ENCODE measurements at places on chromosomes 5 and 9.

DNA sequence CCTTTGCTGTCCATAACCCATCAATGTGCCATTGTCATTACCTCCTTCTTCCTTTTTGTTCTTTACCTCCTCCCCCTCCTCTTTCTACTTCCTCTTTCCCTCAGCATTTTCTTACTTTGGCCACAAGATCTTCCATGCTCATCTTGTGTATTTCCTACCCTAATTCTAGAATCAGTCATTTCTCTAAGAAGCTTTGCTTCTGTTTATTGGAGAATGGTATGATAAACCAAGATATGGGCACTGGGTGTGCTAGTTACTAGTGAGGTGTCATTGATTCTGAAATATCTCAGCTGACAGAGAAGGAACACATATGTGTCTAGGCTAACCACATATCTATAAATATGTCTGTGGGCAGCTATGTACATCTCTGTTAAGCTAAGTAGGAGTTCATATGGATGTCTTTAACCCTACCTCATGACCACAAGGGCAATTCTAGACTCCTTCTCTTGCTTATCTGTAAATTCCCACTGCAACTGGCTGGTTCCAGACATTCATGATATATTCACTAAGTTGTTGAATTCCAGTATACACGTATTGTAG, 2051.3 kb upstream of the CDH9 start:
- no peak for DNase-seq

GRCh38 chr5:108505608-108506007, 123.7 kb upstream of the FBXL17 start:
- DNase-seq = no peak

- no peak for DNase-seq
Observed at GRCh38 chr5:174759091-174759490, 34.7 kb downstream of the MSX2 start.

- DNase-seq = no peak
Observed at GRCh38 chr9:124657516-124657915, 113.6 kb downstream of the NR6A1 start.

DNA sequence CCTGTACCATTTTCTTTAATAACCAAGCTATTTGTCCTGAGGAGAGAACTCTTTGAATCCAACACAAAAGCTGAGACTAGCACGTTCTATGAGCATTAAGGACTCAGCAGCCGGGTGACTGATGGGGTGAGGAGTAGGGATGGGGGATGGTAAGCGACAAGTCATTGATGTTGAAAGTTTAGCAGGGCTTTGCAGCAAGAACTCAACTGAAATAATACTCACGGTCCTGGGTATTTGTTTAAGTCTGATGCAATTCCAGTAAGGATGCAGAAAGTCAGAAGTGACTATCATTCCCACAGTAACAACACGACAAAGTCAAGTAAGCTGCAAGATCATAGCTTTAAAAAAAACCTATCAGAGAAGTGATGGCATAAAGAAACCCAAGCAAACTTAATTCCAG, 131.1 kb downstream of the ACTL7B start:
- DNase-seq = no peak

- no peak for DNase-seq
Observed at GRCh38 chr5:6493681-6494454, 45.2 kb downstream of the UBE2QL1 start.

DNA sequence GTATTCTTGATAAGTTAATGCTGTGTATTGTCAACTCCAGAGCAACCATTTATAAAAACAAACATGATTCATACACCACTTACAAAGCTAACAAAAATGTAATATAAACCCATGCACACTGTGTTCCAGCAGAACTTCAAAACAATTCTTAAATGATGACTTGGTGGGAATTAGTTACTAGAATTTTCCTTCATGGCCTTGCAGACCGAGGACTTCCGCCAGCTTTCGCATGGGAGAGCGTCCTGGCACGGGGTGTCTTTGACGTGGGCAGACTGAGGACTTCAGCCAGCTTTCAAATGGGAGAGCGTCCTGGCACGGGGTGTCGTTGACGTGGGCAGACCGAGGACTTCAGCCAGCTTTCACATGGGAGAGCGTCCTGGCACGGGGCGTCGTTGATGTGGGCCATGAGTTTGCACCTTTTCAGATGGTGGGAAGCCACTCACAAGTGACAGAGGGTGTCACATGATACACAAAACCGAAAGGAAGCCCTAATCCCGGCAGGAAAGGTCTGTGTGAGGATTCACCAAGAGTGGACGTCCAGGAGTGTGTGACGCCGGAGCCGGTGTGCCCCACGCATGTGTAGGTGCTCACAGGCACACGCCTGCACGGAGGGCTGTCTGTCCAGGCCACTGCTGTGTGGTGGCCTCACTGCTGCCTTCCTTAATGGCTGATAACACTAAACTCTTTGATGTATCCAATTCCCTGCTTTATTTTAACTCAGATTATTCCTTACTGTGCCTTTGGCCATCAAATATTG, 211.3 kb upstream of the IRX4 start:
- no peak for DNase-seq

- DNase-seq = no peak
Observed at GRCh38 chr5:74919487-74919886, 53.3 kb upstream of the FAM169A start.

Data from NCI-H526 (cell line).